ENCODE measurements at places on chromosomes 6 and 20. TPM values are rescaled to one million over a fixed set of nuclear protein-coding genes. Genes with fewer than 3 reads are reported as not detected.

The LY6G6F gene
- not detected for total RNA-seq

The HACE1 gene
- total RNA-seq = 8.3 TPM

The SLC22A2 gene
- total RNA-seq = not detected

The CAP2 gene
- total RNA-seq = 12.3 TPM

The TFAP2D gene
- total RNA-seq = not detected

The PI16 gene
- not detected for total RNA-seq

The ZNF334 gene
- not detected for total RNA-seq

The ADIG gene
- total RNA-seq = not detected

The CEBPB gene
- total RNA-seq = 226 TPM

The CSNK2B gene
- total RNA-seq = 197 TPM

The ZNF451 gene
- 63.0 TPM for total RNA-seq

The GATA5 gene
- total RNA-seq = not detected

The EFCAB8 gene
- not detected for total RNA-seq

The CRISP3 gene
- total RNA-seq = not detected

The EDN1 gene
- total RNA-seq = 1.2 TPM

The TRIM31 gene
- total RNA-seq = not detected

The MACROD2 gene
- total RNA-seq = 2.3 TPM

The GRM1 gene
- not detected for total RNA-seq

The NNAT gene
- not detected for total RNA-seq

GRCh38 chr6:125815080-125815910 lies 24.5 kb downstream of the NCOA7 start:
- DNase-seq = no peak

- DNase-seq = no peak
Observed at GRCh38 chr6:137353346-137353745, 134.2 kb upstream of the IFNGR1 start.

GRCh38 chr6:128397996-128398395 lies 122.4 kb downstream of the PTPRK start:
- no peak for DNase-seq

DNA sequence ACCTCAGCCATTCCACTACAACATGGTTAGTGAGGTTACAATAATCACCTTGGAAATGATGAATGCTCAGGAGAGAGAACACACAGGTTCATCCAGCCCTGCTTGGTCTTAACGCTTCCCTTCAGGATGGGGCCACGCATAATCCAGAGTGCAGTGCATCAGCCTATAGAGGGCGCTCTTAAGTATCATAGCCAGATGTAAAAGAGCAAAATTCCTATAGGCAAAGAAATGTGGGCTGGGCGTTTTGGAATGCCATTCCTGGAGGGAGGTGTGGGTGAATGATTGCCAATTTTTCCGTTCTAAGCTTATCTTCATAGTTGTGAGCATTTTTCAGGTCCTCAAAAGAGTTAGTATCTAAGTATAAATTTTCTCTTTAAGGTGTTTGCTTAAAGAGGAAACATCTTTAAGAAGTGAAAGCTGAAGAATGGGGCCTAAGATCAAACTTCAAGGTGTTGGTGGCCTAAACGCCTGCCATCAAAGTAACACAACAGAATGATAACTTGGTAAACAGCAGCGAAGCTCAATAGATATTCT lies 1.8 kb downstream of the RIPOR2 start:
- peak; percentile 38 for DNase-seq

DNA sequence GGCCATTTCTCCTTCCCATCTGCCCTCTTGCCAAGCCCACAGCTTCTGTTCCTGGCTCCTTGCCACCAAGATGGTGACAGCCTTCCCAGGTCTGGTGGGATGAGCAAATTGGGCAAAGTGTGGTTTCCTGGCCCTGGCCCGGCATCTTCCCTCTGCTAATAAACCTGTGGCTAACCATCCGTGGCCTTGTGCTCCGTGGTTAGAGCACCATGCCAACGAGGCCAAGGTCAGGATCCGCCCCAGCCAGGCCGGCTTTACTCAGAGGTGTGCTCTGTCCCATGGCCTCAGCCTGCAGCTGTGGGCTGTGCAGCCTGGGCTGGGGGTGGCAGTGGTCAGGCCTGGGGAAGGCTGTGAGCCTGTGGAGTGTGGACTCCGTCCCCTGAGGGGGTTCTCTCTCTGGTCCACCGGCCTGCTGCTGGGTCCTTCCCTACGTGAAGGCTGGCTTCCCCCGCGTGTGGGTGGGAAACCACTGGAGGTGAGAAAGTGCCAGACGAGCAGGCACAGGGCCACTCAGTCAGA lies 117.4 kb downstream of the VEGFA start:
- DNase-seq = no peak

DNA sequence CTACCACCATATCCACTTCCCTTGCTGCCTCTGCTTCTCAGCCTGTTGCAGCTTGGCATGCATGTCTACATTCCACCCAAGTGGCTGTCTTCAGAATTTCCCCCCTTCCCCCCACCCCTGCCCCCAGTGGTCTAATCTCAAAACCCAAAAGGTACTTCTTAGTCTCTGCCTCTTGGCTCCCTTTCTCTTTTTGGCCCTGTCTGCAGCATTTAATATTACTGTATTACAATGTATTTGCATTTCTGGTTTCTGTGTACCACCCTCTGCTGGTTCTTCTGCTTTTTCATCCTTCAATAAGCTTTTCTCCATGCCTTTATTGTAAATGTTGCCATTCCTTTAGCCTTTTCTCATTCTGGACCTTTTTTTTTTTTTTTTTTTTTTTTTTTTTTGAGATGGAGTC lies 43.0 kb downstream of the RPRD1B start:
- no peak for DNase-seq

GRCh38 chr6:117933471-117933870 lies 26.4 kb downstream of the SLC35F1 start:
- no peak for DNase-seq

GRCh38 chr6:84278321-84278998 lies 51.0 kb upstream of the CEP162 start:
- DNase-seq = no peak

DNA sequence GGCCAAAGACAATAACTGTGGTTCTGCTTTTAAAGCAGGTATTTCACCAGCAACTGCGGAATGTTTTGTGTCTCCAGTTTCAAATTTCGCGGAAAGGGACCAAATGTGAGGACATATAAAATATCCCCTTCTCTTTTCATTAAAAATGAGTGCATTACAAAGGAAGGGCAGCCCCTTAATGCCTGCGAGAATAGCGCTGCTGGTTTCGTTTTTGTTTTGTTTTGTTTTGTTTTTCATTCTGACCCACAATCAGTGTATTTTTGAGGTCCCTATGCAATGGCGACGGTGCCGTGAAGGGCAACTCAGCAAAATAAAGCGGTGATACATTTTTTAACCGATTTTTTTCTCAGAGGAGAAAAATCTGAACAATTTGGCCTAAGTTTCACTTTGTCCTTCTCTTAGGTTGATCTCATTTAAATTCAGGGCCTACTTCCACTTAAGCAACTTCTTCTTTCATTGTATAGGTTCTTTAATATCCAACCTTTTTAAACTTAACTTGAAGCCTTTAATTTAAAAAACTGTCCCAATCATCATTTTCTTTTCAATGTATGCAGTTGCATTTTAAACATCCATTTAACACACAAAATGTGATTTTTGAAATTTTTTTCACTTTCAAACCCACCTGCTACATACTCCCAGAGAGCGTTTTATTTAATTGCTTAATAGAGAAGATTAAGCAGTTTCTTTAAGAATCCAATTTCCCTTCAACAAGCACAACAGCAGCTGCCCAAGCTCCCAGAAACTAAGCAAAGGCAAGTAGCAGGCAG lies 2.9 kb upstream of the HIVEP2 start:
- DNase-seq = no peak

- DNase-seq = peak; percentile 20
Observed at GRCh38 chr6:151661928-151662327, 145.6 kb upstream of the ESR1 start.

GRCh38 chr6:43171707-43172103 lies 636 bp downstream of the SRF start:
- no peak for DNase-seq

DNA sequence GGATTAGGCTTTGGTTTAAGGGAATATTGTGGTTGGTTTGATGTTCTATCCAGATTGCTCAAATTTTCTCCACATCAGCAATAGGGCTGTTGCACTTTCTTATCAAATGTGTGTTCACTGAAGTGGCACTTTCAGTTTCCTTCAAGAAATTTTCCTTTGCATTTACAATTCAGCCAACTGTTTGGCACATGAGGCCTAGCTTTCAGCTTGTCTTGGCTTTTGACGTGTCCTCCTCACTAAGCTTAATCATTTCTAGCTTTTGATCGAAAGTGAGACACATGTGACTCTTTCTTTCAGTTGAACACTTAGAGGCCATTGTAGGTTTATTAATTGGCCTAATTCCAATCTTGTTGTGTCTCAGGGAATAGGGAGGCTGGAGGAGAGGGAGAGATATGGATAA lies 104.8 kb downstream of the FLRT3 start:
- no peak for DNase-seq

GRCh38 chr20:10802236-10802635 lies 128.4 kb upstream of the JAG1 start:
- no peak for DNase-seq

GRCh38 chr6:121614115-121614514 lies 178.7 kb downstream of the GJA1 start:
- DNase-seq = peak; percentile 63

DNA sequence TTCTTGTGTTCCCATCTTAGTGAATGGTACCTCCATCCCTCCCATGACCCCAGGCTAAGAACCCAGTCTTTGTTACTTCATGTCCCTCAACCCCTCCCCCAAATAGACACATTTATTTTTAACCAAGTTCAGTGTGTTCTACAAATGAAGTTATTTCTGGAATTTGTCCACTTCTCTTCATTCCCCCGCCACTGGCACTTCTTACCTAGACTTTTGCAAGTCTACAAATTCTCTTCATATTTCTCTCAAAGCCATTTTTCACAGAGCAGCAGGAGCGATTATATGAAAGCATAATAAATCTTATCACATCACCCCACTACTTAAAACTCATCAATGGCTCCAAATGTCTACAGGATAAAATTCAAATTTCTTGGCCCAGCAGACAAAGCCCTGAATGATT lies 131.4 kb downstream of the BTBD9 start:
- DNase-seq = no peak

GRCh38 chr6:98842342-98843180 lies 8.2 kb downstream of the POU3F2 start:
- no peak for DNase-seq

DNA sequence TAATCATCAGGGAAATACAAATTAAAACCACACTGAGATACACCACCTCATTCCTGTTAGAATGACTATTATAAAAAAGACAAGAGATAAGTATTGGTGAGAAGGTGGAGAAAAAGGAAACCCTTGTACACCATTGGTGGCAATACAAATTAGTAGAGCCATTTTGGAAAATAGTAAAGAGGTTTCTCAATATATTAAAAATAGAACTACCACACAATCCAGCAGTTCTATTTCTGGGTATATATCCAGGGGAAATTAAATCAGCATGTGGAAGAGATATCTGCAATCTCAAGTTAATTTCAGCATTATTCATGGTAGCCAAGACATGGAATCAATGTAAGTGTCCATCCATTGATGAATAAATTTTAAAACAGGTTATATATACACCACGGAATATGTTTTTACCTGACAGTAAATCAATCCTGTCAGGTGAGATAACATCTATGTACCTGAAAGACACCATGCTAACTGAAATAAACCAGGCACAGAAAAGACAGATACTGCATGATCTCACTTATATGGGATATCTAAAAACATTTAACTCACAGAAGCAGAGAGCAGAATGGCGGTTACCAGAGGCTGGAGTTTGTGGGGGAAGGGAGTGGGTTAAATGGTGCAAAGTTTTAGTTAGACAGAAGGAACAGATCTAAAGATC lies 64.1 kb downstream of the SHPRH start:
- no peak for DNase-seq

DNA sequence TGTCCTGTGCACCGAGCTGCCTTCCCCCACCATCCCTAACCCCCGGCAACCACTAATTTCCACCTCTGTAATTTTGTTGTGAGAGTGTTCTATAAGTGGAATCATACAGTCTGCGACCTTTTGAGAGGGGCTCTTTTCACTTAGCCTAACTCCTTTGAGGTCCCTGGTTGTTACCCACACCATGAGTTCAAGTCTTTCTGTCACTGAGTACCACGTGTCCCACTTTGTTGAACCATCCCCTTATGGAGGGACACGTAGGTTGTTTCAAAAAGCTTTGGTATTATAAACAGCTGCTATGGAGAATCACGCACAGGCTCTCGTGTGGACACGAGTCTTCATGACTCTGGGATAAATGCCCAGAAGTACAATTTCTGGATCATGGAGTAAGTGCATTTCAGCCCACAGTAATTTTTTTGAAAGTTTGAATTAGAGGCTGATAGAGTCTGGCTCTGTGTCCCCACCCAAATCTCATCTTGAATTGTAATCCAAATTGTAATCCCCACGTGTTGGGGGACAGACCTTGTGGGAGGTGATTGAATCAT lies 9.5 kb downstream of the FAM209B start:
- DNase-seq = no peak

- no peak for DNase-seq
Observed at GRCh38 chr6:107657755-107658461, 166.2 kb downstream of the SCML4 start.

- no peak for DNase-seq
Observed at GRCh38 chr6:1591926-1592325, 17.8 kb upstream of the FOXC1 start.

DNA sequence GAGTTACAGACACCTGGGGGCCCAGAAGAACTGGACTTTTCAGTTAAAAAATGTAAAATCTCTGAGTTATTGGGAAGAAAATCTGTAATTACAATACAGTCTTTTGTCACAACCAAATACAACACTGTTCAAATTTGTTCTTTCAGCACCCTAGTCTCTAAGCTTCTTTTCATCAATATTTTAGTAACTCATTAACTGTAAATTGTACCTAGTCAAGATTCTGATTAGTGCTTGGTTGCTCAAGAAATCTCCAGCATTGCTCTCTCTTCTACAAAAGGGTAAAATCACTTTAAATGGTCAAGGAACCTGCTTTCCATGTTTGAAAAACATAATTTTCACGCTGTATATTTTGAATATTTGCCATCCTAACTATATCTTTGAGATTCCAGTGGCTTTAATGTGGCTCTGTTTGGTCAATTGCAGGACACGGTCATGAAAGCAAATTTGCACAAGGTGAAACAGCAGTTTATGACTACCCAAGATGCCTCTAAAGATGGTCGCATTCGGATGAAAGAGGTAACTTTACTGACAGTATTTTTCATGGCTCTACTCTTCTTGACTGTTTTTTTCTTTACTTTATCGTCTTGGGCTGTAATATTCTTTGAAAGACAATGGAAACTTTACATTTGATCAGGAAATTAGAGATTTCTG lies 9.2 kb downstream of the SCGN start:
- no peak for DNase-seq

DNA sequence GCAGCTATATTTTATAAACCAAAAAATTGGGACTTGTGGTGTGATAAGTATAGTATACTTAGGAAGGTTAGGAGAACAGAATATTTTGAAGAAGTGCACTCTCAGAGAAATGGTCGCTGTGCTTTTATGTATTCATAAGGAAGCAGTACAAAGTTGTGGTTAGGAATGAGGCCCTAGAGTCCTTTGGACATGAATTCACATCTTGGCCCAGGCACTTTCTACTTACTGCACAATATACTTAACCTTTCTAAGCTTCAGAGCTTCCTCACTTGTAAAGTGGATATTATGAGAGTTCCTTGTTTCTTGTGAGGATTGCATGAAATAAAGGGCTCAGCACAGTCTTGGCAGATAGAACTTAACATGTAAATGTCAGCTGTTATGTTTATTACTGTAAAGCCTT lies 21.0 kb upstream of the SERINC3 start:
- no peak for DNase-seq

GRCh38 chr6:37866590-37867507 lies 47.3 kb downstream of the ZFAND3 start:
- no peak for DNase-seq

Data from MCF 10A (cell line).